ENCODE measurements at places on chromosomes 13 and 19. TPM values are rescaled to one million over a fixed set of nuclear protein-coding genes. Genes with fewer than 3 reads are reported as not detected.

ZNF547 gene
- total RNA-seq, result 2.1 TPM

ZNF350 gene
- total RNA-seq, result 10.0 TPM

ZNF575 gene
- 0.27 TPM for total RNA-seq

ZNF331 gene
- 13.3 TPM for total RNA-seq

GTPBP3 gene
- 30.0 TPM for total RNA-seq

BRCA2 gene
- total RNA-seq, result 24.6 TPM

KL gene
- total RNA-seq, result not detected

GJB6 gene
- total RNA-seq, result not detected

TPTE2 gene
- total RNA-seq, result not detected
